Stimulated activated CD4-positive, alpha-beta T cell treated with anti-CD3 and anti-CD28 coated beads, Interleukin-15, amount 100 ng/mL, for 1 hour (primary cell): ENCODE measurements at places on chromosomes 16 and 17.

- DNase-seq, result no peak
These were observed 17.2 kb downstream of the COIL start for GRCh38 chr17:56943505-56944125.

GRCh38 chr17:78883089-78883532, 19.9 kb downstream of the CEP295NL start:
- no peak for DNase-seq

- DNase-seq, result no peak
These were observed 167.2 kb downstream of the CYB561 start for GRCh38 chr17:63278728-63279442.

DNA sequence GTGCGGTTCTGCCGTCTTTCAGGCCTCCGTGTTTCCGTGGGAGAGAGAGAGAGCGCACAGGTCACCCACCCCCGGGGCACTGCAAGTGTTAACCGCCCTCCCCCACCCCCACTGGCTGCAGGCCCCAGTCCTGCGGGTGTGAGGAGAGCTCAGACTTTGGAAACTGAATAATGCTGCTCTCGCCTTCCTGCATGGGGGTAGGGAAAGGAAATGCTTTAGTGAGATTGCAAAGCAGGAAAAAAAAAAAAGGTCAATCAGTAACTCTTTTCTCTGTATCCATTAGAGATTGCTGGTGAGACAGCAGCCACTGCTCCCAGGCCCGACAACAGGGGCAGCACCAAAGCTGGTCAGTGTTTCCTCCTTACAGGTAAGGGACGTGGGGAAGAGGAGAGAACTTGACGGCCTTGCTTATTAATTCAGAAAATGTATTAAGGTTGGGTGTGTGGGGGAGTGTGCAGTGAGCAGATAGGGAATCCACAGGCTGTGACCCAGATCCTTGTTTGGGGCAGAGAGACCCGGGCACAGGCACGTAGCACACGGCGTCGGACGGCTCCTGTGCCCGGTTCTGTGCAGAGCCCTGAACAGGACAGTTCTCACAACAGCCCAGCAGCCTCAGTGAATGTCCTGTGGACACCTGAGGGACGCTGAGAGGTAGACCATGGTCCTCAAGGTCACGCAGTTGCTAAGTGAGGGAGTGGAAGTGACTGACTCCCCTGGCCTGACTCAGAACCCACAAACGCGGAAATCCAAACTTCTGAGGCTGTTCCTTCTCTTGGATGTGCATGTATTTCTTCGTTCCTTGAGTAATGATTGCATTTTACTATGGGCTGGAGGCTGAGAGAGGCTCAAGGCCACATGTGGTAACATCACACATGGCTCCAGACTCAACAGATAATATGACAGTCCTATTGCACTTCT, 156.5 kb downstream of the FOXL1 start:
- no peak for DNase-seq

GRCh38 chr16:85857406-85857805, 41.6 kb upstream of the IRF8 start:
- DNase-seq, result no peak

DNA sequence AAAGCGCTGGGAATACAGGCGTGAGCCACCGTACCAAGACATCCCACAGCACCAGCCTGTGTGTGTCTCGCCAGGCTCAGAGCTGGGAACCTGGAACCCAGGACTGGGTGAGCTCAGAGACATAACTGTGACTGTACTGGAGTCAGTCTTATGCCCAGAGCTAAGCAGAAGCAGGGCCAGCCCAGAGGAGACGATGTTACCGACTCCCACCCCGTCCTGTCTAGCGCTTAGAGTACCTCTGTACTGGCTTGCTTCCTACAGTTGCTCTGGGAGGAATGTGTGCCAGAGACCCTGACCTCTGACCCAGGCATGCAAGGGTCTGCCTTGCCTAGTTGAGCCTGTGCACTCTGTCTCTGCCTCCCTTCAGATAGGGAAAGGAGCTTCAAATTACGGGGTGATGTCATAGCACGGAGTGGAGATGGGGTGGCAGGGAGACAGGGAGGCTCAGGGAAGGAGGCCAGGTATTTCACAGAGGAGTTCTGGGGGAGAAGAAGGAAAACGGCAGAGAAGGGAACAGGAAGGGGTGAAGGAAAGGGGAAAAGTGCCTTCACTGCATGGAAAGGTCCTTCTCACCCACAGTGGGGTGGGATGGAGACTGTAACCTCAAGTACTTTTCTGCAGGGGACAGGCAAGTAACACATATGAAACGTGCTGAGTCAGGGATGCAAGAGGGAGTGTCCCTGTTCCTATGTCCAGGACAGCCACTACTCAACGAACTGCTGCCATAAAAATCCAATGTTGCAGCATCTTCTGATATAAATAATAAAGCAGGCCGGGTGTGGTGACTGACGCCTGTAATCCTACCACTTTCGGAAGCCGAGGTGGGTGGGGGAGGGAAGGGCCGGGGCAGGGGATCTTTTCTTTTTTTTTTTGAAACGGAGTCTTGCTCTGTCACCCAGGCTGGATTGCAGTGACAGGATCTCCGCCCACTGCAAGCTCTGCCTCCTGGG, 5.8 kb upstream of the ARMC5 start:
- DNase-seq, result no peak

DNA sequence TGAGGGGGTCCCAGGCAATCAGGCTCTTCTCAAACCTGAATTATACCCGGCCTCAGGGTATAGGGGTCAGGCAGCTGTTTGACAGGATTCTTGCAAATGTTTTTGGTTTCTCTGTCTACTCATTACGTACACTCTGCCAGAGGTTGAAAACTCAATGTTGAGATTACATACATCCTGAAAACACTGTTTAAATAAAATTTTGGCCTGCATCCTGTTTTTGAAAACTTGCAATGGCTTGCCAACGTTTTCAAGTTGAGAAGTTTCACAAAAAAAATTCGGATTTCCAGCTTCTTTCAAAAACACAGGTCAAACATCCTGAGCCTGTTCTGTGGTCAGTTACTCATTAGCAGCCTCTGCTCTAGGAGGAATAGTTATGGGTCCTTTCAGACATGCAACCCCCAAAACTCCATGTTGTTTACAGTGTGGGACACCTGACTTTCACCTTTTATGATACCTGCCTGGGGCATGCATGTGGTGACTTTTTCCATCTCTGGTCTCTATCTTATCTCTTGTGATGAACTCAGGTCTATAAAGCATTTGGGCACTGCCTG, 577.8 kb downstream of the WWOX start:
- no peak for DNase-seq

- no peak for DNase-seq
These were observed 803 bp upstream of the TLCD2 start for GRCh38 chr17:1710807-1711553.

DNA sequence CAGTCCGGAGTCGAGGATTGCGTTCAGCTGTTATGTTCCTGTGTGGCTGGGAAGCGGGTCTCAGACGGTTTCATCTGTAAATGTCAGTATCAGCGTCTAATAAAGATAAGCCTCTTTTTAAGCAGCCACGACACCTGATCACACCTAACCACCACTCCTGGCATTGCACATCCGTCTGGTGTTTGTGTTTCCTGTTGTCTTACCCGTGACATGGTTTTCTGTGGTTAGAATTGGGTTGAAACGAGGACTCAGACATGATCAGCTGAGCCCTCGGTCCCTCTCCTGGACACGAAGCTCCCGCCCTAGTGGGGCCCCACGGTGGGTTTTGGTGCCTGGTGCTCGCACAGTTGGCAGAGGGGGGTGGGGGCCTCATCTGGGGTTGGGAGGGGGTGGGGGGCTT, 18.3 kb downstream of the CPNE7 start:
- peak; percentile 23 for DNase-seq

DNA sequence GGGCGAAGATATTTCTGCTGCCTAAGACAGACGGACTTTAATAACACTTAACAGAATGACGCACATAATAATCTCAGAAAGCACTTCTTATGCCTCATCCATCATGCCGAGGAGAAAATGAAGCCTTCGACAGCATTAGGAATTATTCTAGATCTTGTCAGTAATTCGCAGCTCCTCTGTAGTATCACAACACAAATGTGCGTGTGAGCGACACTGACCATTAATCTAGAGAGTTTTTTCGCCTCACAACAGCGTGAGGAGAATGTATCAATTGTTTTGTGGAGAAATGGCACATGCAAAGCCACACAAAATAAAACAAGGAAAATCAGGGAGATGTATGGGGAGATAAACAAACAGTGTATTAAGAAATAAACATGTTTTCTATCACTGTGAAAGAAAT, 410.2 kb upstream of the PSMD7 start:
- no peak for DNase-seq

- DNase-seq, result no peak
These were observed 409.7 kb upstream of the CDH8 start for GRCh38 chr16:62445909-62446308.

DNA sequence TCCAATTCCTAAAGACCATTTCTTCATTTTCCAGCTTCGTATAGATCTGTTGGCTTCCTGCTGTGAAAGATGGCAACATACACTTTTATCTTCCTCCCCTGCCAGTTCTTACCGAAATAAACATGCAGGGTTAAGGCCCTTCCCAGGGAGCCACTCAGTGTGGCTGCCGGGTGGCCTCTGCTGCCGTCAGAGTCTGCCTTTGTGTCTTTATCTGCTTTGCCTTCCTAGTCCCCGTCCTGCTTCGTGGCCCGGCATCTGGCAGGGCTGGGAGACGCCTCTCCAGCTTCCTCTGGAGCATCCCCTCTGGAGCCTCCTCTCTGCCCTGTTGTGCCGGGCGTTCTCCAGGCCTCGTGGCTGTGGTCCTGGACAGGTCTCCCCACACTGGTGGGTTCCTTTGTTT, 30.3 kb upstream of the CAPN15 start:
- no peak for DNase-seq

- peak; percentile 34 for DNase-seq
These were observed 45.6 kb downstream of the PRMT7 start for GRCh38 chr16:68356249-68356918.

GRCh38 chr17:73455050-73455687, 143.4 kb upstream of the CDC42EP4 start:
- DNase-seq, result no peak

DNA sequence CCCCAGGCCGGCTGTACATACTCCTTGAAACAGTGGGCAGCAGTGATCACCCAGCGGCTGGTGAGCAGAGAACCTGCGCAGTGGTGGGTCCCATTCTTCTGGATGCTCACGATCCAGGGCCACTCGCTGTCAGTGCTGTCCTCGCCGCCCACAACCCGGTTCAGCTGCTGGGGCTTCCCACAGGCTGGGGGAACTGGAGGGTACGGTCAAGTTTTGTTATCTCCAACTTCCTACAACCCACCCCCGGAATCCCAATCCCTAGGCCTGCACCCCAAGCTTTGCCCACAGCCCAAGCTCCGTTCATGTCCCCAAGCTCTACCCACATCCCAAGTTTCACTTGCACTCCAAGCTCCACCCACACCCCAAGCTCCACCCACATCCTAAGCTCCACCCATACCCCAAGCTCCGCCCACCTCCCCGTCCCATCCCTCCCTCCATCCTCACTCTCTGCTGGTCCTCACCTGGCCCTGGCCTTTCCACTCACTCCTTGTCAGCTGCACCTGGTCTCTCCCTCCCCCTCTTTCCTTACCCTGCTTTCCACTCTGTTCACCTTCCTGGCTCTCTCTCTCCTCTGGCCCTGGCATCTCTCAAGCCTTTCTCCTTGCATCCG, 1.8 kb downstream of the PRSS22 start:
- DNase-seq, result no peak

- no peak for DNase-seq
These were observed 67.8 kb upstream of the AXIN2 start for GRCh38 chr17:65629234-65629690.

DNA sequence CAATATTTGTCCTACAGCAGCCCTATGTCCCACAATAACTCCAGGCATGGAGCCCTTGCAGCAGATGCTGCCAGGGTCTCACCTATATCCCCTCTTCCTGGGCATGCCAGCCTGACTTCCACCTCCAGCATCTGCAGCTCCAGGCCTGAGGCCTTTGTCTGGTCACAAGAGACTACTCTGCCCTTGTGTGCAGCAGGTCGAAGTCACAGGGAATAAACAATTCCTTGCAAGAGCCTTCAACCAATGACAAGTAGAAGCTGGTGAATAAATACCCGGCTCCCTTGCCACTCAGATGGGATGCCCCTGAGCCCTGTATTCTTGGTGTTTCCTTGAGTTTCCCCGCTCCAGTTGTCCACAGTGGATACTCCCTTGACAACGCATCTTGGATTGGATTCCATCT, 23.0 kb downstream of the CES1 start:
- DNase-seq, result no peak

DNA sequence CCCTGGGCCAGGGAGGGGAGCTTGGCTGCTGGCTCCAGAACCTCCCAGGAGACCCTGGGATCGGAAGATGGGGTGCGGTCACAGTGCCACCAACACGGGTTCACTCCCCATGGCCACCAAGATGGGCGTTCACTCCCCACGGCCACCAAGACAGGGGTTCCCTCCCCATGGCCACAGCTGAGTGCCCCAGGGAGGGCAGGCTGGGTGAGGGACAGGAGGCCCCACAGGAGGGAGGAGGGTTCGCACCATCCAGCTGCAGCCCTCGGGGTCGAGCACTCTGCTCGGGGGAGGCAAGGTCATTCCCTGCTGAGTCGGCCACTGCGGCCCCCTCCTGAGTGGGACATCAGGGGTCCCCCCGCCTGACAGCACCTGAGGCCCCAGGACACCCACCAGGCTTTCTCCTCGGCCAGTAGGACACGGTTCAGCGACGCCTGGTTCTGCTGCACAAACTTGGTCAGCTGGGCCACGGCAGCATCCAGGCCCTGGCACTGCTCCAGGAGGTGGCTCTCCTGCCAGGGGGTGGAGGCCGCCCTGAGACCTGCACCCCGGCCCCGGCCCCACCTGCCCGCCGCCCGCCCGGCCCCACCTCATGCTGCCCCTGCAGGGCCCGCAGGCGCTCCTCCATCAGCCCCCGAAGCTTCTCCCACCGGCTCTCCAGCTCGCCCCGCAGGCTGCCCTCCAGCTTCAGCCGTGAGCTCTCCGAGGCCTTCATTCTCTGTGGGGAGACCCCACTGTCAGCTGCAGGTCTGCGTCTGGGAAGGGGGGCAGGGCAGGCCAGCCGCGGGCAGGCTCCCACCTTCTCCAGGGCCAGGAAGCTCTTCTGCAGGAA, 5.9 kb downstream of the CCDC154 start:
- DNase-seq, result no peak

GRCh38 chr16:30934827-30935557, 11.6 kb downstream of the FBXL19 start:
- DNase-seq, result no peak

GRCh38 chr16:20383106-20384029, 21.2 kb downstream of the PDILT start:
- DNase-seq, result peak; percentile 4

DNA sequence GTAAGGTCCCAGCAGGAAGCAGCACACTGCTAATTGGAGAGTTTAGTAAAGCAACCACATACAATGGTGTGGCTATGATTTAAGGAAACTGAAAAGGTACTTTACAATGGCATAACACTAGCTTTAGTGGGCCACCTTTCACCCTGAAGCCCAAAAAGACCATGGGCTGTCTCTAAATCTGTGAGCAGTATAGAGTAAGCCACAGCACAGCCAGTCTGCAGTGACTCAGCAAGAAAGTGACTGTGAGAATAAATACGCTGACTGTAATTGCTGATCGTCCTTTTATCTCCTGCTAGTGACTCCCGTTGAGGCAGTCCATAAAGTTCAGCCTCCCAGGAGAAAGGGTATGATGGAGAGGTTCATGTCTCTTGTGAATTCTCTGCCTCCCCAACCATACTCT, 679.8 kb upstream of the KIF2B start:
- DNase-seq, result no peak
